ENCODE measurements at places on chromosomes 2 and 18.

DNA sequence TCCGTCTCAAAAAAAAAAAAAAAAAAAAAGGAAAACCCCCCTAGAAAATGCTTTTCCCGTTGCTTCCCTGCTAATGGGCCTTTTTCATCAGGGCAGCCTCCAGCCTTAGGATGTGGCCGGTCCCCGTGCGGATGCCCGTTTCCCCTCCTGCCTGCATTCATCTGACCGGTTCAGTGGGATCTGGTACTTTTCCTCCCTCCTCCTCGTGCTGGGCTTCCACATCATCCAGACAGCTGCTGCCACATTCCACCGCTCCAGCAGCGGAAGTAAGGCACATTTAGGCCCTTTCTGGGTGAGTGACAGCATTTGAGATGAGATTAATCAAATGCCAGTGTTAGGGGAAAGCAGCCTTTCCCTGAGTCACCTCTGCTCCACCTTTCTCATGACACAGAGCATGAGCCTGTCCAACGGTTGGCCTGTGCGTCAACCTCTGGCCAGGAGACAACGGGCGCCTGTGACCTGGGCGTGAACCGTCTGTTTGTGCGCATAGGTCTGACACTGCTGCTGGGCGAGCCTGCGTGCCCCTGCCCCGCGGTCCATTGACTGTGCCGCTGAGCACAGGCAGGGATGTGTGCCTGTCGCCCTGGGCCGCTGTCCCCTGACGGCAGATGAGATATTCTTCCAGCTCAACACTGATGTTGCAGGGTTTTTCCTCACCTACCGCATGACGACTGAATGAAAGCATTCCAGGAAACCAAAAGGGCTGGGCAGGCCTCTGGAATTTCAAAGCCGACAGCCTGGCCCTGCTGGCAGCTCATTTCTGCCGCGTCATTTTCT, 174.0 kb downstream of the TGIF1 start:
- no peak for DNase-seq

GRCh38 chr18:29969876-29970275, 1072.7 kb downstream of the DSC3 start:
- no peak for DNase-seq

GRCh38 chr2:5691221-5691984, 781 bp upstream of the SOX11 start:
- DNase-seq: peak; percentile 73

GRCh38 chr2:3236300-3237045, 141.1 kb downstream of the EIPR1 start:
- DNase-seq: no peak

GRCh38 chr18:75324686-75325257, 102.7 kb downstream of the SMIM21 start:
- no peak for DNase-seq

GRCh38 chr2:173427887-173428668, 73.4 kb downstream of the CDCA7 start:
- no peak for DNase-seq

- DNase-seq: no peak
Measured at GRCh38 chr2:172561270-172561669, 5.4 kb downstream of the PDK1 start.

GRCh38 chr2:129276978-129277584, 702.4 kb upstream of the RAB6C start:
- no peak for DNase-seq

GRCh38 chr2:11387843-11388242, 43.4 kb upstream of the ROCK2 start:
- peak; percentile 58 for DNase-seq

GRCh38 chr2:30332791-30333453, 101.6 kb downstream of the LBH start:
- no peak for DNase-seq

- DNase-seq: no peak
Measured at GRCh38 chr2:221787561-221787960, 215.5 kb upstream of the EPHA4 start.

GRCh38 chr2:209411718-209412117, 12.1 kb upstream of the MAP2 start:
- no peak for DNase-seq

GRCh38 chr2:67516899-67517530, 119.9 kb downstream of the ETAA1 start:
- peak; percentile 79 for DNase-seq

DNA sequence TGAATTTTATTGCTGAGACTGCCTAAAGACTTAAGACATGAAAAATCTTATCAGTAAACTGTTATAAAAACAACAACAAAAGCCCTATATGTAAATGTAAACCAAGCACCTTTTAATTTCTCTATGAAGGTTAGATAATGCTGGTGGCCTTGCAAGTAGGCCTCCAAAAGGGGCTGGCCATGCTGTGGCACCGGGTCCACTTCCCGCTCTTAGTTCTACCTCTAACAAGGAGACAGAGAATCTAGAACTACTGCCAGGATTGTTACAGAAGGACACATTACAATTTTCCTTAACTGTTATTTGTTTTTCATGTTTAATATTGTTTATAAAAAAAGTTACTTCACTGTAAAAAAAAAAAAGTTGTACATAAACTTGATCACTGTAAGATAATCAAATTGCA, 49.0 kb downstream of the UGP2 start:
- no peak for DNase-seq

DNA sequence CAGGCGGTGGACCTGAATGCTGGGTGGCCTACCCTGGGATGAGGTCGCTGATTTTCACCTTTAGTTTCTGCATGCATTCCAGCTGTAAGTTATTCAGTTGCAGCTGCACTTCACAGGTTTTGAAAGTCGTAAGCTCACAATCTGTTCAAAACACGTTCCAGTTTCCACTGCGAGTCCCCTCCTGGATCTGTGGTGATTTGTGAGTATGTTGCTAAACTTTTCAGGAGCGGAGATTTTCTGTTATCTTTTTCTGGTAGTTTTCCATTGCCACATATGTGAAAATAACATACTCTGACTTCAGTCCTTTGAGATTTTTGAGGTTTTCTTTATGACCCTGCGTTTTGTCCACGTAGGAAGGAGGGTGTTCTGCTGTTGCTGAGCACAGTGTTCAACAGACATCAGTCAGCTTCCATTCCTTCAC, 102.1 kb downstream of the SNTG2 start:
- DNase-seq: no peak

DNA sequence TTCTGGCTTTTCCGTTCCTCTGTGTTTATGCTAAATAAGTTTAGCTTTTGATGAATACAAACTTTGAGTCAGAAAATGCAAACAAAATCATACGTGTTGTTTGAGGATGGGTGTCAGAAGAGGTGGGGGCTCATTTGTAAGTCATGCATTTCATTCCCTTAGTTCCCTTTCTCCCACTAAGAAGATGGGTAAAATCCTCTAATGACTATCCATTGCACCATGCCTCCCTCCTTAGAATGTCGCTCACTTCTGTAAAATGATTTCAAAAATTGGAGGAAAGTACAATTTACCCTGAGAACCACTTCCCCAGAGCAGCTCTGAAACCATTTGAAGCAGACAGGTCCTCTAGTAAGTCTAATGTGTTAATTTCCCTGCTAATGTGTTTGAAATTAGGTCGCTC, 629.6 kb upstream of the VRK2 start:
- no peak for DNase-seq

GRCh38 chr2:59339121-59339836, 1098.2 kb upstream of the FANCL start:
- peak; percentile 66 for DNase-seq

DNA sequence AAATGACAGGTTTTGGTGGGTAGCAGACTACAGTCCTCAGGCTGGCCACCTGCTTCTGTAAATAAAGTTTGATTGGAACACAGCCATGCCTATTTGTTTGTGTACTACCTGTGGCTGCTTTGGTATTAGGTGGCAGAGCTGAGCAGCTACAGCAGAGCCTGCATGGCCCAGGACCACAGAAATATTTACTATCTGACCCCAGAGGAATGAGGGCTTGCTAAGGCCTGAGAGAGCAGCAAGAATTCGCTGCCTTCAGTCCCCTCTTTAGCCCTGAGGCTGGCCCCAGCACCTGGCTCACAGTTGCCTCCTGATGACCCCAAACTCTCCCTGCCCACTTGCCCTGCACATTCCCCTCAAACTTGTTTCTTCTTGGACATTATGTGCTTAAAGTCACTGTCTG, 32.5 kb downstream of the POLR1A start:
- no peak for DNase-seq

- DNase-seq: no peak
Measured at GRCh38 chr18:53139746-53140500, 799.9 kb downstream of the DCC start.

DNA sequence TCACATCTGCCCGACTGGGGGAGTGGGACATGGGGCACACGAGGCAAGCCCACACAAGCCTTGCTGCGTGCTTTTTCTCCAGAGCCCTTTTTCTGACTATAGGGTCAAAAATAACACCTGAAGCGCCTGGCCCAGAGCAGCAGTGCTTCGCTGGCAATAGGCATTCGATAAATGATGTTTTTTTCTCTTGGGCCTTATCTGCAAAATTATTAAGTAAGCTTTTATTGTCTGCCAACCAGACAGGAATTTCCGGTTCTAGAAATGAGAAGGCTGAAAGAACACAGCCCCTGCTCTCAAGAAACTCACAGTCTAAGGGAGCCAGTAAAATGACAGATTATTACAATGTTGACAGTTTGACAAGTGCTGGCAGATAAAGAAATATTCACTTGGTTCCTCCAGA, 2.7 kb upstream of the TMBIM1 start:
- no peak for DNase-seq

DNA sequence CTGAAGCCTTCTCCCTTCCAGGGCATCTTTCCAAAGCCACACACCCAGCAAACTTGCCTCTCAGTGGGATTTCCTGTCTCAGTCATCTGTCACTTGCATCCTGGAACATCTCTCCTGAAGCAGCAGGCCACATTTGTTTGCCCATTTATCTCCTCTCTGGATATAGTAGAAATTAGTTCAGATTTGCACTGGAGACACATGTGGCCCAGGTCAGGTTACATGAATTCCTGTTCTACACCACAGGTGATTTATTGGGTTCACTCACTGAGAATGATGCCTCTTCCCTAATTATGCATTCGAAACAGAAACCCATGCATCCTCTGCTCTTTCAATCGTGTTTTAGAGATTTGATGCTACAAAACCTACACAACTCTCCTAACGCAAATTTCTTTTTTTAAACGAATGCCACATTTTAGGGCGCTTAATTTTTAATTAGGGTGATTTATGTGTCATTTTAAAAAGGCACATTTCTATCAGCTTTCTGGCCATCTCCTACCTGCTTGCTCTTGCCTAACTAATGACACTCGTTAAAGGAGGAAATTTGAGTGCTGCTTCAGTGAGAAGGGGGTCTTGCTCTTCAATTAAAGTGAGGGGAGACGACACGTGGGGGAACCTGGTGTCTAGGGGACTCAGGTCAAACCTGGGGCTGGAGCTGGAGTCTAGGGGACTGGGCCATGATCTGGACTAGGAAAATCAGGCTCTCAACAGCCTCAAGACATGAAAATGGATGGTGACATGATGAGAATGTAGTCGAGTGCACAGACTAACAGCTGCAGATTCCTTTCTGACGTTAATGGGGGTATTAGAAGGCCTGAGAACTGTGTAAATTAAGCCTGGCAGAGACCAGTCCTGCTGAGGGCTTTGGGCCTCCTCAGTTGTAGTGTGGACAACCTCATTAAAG, 221.4 kb downstream of the CLIP4 start:
- DNase-seq: peak; percentile 85

- DNase-seq: no peak
Measured at GRCh38 chr2:368386-368785, 80.5 kb upstream of the ALKAL2 start.

DNA sequence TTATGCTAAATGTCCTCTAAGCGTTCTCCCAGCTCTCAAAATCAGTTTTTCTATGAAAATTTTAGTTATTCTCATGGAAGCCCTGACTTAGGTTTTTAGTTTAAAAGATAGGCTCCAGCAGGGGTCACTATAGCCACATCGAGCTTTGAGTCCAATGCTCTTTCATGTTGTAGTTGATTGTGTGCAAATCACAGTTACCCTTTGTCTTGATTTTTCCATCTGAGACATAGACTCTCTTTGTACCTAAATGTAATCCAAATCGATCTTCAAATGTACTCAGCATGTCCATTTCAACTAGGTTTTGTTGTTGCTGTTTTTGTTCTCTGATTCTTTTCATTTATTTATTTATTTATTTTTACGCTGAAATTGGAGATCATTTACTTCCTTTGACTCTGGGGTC, 26.4 kb upstream of the MSTN start:
- DNase-seq: peak; percentile 65

GRCh38 chr2:691821-692761, 14.9 kb upstream of the TMEM18 start:
- DNase-seq: no peak

DNA sequence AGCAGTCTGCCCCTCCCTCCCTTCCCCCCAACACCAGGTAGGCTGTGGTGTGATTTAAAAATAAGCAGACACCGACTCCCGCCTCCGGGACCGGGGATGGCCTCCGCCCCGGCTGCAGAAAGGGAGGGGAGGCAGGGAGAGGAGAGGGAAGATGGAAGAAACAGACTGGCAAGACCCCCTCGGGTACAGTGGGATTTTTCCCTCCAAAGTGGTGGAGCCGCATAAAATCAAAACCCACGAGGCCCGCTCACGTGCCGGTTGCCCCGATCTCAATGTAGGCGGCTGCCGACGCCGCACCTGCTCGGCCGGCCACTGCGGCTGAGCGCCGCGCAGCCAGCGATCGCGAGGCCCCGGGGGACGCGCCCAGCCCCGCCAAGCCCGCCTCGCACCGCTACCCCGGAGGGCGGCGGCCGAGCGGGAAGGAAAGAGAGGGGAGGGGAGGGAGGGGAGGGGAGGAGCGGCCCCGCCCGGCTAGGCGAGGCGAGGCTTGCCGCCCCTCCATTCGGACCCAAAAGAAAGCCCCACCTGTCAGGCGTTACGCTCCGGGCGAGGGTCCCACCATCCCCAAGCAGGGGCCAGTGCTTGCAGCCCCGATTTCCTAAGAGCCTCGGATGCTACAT, 811 bp downstream of the ADD2 start:
- DNase-seq: peak; percentile 79

DNA sequence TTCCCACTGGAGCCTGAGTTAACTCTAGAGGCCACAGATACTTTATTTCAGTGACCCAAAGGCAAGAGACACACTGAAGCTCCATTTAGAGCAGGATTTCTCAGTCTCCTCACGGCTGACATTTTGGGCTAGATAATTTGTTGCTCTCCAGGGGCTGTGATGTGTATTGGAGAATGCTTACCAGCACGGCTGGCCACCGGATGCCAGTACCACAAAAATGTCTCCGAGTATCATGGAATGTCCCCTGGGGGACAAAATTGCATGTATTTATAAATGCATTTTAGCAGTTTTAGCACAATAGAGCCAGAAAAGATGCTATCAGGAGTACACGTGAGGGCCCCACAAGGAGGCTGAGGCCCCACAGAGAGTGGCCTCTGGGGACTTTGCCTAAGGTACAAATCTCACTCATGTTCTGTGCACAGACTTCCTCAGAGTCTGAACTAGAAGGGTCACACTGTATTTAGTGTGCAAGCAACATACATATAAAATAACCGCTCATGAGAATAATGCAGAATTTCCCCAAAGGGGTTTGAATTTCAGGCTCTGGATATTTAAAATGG, 20.5 kb upstream of the DCC start:
- DNase-seq: no peak
